ENCODE measurements at places on chromosomes 2 and 18.

DNA sequence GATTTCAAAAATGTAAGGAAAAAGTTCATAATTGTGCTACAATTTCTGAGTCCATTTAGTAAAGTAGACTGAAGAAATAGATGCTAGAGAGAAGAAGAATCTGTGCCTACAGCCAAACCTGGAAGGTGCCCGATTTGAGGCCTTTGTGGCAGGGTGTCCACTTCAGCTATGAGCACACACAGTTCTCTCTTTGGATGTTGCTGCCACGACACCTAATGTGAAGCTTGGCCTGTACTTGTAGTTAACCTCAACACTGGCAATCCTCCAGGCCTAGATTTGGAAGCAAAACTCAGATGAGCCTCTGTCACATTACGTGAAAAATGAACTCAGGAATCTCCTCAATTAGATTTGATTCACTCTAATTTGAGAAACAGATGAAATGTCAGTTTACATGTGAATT, 90.1 kb upstream of the LRP1B start:
- DNase-seq = no peak

GRCh38 chr2:120398996-120399888, 53.3 kb downstream of the INHBB start:
- no peak for DNase-seq

- DNase-seq = no peak
Observed at GRCh38 chr18:74395648-74396154, 61.4 kb downstream of the DIPK1C start.

- DNase-seq = no peak
Observed at GRCh38 chr2:18312818-18313217, 247.6 kb downstream of the RDH14 start.

DNA sequence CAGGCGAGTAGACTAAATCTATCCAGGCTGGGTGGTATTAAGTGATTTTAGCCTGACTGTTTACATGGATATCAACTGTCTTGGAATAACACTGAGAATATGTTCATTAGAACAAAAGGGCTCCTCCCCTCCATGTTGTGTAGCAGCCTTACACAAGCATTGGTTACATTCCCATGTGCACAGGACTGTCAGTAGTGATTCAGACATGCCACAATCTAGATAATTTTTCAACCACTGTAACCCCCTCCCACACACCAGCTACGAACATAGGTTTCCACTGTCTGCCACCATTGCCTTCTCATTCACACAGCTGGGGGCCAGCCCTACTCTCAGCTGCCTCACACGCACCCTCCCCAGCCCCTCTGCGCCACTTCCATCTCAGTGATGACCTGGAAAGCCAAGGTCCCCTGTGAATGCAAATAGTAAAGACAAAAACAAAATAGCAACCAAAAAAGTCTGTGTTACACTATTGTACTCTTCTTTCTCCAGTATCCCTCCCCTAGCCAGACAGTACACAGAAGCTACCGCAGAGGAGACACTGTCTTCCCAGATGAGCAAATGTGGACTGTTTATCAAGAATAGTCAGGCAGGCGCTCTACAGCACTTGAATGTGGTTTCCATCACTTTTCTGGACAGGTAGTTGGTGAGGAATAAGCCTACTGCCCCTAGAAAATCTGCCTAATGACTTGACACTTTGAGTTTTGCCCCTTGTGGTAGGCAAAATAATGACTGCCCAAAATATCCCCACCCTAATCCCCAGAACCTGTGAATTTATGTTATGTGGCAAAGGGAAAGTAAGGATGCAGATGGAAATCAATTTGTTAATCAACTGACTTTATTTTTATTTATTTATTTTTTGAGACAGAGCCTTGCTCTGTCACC, 27.9 kb upstream of the TYMS start:
- no peak for DNase-seq

DNA sequence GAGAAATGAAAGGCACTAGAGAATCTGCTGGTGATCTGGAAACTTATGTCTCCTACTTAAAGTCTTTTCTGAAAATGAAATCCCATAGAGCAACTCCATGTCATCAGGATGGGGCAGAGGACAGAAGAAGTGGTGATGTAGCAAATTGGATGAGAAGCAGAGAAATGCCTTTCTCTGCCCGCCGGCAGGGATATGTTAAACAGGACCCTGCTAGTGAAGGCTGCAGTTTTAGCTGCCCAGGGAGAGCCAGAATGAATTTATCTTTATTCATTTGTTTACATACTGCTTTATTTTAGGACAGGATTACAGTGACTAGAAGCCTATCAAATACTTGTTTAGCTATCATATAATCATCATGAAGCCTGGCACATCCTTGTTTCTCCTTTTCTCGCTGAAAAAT, 247.0 kb downstream of the DOK6 start:
- DNase-seq = no peak

DNA sequence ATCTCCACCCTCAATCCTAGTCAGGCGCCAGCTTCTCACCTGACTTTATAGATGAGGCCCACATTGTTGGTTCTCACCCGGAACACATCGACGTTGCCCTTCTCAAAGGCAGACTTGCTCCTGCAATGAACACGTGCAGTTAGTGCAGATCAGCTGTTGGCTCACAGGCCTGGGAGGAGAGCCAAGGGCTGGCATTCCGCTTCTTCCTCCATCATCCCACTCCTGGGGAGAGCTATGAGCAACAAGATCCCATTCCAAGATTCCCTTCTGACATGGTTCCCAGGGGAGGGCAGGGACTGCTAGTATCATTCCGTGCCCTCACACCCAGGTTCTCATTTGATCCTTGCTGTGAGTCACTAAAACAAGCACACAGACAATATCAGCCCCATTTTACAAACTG, 15.1 kb downstream of the LOXHD1 start:
- DNase-seq = no peak

GRCh38 chr2:179898873-179899272, 37.5 kb upstream of the ZNF385B start:
- DNase-seq = no peak

DNA sequence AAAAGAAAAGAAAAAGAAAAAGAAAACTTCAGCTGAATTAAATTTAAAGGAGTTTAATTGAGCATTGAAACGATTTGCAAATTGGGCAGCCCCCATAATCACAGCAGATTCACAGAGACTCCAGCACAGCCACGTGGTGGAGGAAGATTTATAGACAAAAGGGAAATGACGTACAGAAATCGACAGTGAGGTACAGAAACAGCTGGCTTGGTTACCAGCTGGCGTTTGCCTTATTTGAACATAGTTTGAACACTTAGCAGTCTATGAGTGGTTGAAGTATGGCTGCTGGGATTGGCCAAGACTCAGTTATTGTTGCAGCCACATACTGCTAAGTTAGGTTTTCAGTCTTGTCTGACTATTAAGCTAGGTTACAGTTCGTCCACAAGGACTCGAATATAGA, 312.2 kb upstream of the SLC14A2 start:
- DNase-seq = no peak

DNA sequence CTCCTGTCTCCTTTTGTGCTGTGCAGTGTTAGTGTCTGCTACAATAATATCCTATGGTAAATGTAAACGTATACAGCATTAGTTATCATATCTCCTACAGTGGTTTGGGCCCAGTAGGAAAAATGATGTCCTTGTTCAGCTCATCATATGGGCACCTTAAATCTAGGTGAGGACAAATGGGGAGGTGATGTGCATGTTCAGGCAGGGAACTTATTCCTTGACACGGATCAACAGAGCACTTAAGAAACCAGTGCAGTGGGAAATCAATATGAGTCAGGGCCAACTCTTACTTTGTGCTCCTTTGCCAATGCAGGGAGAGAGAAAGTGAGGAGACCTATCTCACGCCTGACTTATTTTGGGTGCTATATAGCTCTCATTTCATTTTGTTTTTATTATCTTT, 76.4 kb downstream of the KLHL14 start:
- no peak for DNase-seq

DNA sequence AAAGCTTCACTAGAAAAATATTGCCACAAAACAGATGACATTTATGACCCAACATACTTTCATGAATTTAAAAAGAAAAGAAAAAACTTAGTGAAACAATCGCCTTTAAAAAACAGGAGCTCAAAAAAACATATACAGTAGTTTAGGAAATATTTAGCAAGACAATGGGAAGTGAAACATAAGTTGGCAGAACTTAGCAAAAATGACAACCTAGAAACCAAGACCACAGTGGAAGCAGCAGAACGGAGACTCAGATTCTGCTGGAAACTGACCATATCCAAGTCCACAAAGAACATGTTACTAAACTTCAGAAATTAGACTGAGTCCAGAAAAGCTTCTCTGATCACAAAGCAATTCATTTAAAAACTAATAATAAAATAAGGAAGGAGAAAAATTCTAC, 41.8 kb upstream of the CTAGE1 start:
- DNase-seq = no peak
